Activated CD4-positive, alpha-beta T cell treated with anti-CD3 and anti-CD28 coated beads for 36 hours (primary cell): ENCODE measurements at places on chromosomes 1 and 21.

GRCh38 chr21:43333298-43334062 is 93.5 kb downstream of the SIK1 start:
- DNase-seq, result no peak

DNA sequence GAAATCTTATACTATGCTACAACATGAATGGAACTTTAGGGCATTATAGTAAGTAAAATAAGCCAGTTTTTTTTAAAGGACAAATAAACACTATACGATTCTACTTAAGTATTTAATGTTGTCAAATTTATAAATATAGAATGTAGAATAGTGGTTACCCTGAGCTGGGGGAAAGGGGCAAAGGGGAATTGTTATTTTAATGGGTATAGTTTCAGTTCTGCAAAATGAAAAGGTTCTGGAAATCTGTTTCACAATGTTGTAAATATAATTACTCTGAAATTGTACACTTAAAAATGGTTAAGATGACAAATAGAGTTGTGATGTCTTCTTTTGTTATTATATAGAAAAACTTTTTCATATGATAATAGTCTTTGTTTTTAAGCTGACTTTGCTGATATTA is 366.3 kb downstream of the MRPL39 start:
- DNase-seq, result no peak

DNA sequence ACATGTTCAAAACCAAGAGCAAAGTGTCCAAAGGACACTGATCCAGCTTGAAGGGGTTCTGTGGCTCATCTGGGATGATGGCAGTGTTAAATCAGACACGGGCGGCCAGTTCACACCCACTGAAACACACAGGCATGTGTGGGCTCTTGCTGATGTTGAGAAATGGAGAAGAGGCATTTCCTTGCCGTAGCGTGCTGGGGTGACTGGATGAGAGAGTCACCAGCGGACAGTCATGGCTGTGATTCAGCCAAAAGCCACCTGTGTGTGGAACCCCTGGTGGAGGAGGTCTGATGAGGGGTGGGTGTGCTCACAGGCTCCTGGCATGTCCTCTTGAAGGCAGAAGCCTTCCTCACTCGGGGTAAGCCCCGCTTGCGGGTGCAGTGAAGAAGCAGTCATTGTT is 7.2 kb downstream of the C1orf35 start:
- DNase-seq, result peak; percentile 5

GRCh38 chr1:172609528-172609927 is 49.4 kb upstream of the FASLG start:
- DNase-seq, result no peak

- DNase-seq, result peak; percentile 78
Observed at GRCh38 chr1:36285443-36286101, 20.6 kb upstream of the SH3D21 start.

DNA sequence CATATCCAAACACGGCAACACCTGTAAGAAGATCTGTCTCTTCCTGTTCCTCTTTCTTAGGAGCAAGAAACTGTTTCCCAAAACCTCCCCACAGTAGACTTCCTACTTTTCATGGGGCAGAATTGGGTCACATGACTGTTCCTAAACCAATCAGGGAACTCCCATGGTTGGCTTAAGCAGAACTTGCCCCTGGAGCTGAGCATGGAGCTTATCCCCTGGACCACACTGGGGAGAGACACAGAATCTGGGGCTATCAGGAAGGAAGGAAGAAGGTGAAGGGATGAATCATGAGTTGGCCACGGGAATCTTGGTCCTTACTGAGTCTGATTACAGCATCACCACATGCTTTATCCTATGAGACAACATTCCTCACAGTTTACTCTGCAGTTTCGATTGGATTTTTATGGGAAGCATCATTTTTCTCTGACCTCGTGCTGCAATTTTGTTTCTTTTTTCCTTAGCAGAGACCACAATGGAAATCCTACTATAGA is 81.8 kb downstream of the CDC7 start:
- no peak for DNase-seq

- DNase-seq, result no peak
Observed at GRCh38 chr1:29624320-29625083, 388.2 kb downstream of the PTPRU start.

- peak; percentile 28 for DNase-seq
Observed at GRCh38 chr1:29122682-29123052, 1.0 kb downstream of the TMEM200B start.

DNA sequence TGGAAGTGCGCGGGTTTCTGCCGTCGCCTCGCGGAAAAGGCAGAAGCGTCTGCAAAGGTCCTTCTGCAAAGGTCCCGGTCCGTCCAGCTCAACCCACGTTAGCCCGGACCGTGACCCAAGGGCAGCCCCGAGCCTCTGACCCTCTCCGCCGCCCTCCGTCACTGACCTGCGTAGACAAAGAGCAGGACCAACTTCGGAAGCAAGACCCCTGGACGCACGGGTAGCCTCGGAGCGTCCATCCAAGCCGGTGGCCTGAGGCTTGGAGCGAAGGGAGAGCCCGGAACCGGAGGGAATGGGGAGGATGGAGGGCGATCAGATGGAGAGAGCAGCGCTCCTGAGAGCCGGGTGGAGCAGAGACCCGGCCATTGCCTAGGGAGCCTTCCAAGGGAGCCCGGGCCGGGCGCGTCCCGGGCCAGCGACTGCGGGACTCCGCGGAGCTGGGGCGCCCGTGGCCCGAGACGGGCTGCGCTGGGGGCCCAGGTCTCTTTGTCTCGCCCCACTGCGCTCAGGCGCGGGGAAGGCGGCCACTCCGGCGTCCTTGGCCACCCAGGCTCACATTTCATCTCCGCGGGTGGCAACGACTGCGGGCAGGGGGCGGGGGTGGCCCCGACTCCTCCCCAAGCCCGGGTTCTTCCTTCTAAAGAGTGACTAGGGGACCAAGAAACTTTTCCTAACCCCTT is at the start of gene CYYR1:
Gene CYYR1 (minus strand): TSS at position 585 of the 680 bp plus-strand sequence. CDS start 346 bp downstream, at position 239.
- DNase-seq, result no peak

DNA sequence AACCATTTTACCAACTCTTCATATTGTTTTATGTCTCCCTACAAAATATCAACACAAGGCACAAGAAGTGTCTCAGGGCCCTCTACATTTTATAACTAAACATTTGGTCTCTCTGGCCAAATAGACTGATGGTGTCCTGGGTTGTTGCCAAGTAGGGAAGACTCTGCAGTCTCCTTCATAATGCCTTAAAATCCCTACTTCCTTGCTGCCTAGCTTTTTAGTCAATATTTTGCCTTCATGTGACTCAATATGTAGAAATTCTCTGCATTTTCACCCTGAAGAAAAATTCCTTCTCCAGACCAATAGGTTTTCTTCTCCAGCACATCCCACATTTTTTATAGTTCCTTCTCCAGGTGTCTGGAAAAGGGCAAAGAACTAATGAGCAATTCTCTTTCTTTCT is 72.6 kb upstream of the IPO9 start:
- no peak for DNase-seq

- no peak for DNase-seq
Observed at GRCh38 chr1:51061231-51061918, 40.7 kb upstream of the C1orf185 start.

- DNase-seq, result no peak
Observed at GRCh38 chr1:150576794-150577556, 2.4 kb downstream of the MCL1 start.

GRCh38 chr1:233879841-233880240 is 24.6 kb upstream of the SLC35F3 start:
- no peak for DNase-seq

- DNase-seq, result no peak
Observed at GRCh38 chr1:4778056-4778455, 123.6 kb downstream of the AJAP1 start.

DNA sequence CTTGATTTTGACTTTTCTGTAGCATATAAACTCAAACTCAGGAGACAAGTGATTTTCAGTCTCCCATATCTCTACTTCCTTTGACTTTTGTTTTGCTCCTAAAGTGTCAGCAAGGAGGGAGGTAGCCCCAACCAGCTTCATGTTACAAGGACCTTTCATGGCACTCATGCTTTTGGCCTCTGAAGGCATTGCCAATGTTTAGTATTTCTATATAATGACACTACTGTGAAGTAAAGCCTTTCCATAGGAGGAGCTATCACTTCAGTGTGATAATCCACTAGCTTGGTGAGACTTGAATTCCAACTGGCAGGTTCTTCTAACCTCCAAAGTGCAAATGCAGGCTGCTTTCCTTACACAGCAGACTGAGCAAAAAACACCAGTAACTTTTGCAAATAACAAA is 14.4 kb downstream of the COLGALT2 start:
- no peak for DNase-seq

DNA sequence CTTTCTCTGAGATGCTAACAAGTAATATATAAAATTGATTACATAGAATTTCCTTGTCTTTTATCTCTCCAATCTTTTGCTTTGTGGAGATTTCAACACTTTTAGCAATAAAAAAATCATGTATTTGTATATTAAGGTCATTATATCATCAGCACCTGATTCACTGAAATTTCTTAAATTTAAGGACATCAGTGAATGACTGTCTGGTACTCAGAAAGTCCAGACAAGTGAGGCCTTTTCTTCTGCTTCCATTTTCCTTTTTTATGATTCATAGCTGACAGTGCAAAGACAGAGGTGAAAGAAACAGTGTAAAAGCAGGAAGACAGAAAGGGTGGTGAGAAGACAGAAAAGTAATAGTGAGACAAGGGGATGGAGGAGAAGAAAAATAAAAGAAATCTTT is 54.6 kb downstream of the FASLG start:
- DNase-seq, result no peak

DNA sequence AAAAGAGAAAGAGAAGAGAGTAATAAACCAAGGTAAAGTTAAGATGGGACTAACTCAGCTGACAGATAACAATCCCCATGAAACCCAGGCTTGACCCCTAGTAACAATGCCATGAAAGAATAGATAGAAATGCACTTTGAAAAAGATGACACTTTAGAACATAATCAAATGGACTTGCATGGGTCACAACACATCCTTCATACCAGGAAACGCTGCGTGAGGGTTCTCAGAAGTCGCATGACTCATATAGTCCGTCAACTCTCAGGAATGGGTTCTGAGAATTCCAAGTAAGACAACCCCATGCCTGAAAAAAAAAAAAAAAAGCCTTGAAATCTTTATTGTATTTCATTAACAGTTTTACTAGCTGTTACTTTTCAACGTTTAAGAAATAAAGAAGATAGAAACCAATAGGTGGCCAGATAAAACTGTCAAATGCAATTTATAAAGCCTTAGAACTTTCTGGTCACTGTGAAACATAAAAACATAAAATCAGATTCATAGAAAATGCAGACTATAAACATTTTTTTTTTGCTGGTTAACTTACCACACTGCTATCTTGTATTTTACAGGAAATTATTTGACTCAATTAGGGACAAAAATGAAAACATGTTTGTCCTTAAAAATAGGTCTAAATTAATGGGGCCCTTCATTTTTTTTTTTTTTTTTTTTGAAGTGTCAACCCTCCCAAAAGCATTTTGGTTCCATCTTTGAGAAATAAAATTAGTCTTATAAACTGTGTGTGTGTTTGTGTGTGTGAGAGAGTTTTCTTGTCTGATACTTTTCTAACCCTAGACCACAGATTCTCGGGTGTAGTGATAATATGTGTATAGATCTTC is 202.1 kb downstream of the NCAM2 start:
- DNase-seq, result peak; percentile 31

- no peak for DNase-seq
Observed at GRCh38 chr1:41010345-41010744, 11.2 kb downstream of the SLFNL1 start.

- DNase-seq, result no peak
Observed at GRCh38 chr1:22677931-22678896, 25.2 kb downstream of the C1QB start.

DNA sequence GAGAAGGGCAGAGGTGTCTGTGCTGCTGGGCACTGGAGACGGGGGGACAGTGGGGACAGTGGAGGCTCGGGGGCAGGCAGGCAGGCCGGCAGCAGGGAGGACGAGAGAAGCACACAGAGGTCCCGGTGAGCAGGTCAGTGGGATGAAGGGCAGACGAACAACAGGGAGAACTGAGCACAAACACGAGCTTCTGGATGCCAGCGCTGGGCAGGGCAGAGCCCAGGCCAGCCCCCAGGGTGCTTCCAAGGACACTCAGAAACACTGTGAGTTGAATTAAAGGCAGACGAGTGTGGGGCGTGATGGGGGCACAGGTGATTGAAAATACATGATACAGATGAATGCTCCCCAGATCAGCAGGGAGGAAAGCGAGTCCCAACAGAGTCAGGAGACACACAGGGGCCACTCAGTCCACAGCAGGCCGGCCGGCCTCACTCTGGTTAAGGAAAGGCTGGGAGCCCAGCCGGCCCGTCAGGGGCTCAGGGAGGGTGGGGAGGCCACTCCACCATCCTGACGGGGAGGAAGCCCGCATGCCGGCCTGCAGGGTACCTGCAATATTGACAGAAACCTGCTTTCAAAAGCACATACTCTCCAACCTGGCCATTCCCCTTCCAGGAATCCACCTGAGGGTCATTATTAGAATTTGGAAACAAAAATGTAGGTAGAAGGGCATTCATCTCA is 14.1 kb downstream of the SLC19A1 start:
- peak; percentile 1 for DNase-seq

DNA sequence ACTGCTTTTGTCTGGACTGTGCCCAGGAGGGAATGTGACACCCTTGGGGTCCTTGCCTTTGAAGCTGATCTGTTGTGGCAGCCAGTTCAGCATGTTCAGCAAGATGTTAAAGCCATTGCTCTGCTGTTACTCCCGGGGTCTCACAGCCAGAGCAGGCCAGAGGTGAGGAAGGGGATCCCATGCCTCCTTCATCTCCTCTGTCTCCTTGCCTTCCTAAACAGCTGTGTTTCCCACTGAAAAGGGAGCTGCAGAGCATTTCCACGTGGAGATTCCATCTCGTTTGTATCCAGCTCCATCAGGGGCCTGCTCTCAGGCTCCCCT is 135.8 kb upstream of the COL6A1 start:
- no peak for DNase-seq

- no peak for DNase-seq
Observed at GRCh38 chr1:177255411-177255810, 84.7 kb downstream of the BRINP2 start.

- DNase-seq, result no peak
Observed at GRCh38 chr1:91844862-91845528, 41.0 kb downstream of the TGFBR3 start.

- DNase-seq, result peak; percentile 68
Observed at GRCh38 chr1:231806623-231807495, 180.3 kb downstream of the DISC1 start.

GRCh38 chr1:25001125-25001915 is 71.2 kb upstream of the RUNX3 start:
- no peak for DNase-seq

DNA sequence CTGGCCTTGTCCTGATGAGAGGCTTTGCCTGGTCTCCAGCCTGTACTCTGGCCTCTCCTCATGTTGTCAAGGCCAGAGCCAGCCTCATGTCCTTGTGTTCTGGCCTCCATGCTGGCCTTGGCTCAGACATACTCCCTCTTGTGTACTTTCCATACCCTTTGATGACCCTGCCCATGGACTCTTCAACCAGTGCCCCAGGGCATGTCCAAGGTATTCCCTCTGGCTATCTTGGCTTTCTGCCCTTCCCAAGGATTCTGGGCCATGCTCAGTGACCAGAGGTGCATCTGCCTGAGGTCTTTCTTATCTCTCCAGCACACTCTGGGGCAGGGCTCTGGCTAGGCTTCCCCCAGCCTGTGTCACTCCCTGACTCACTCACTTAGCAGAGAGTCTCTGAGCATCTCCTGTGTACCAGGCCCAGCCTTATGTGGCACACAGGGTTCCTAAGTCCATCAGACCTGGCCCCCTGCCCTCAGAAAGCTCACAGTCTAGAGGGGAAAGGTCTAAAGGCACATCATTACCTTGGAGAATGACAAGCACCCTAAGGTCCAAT is 141.4 kb upstream of the GRIK3 start:
- DNase-seq, result no peak
